ENCODE measurements at places on chromosomes 1 and 21. TPM values are rescaled to one million over a fixed set of nuclear protein-coding genes. Genes with fewer than 3 reads are reported as not detected.

The OTUD3 gene
- total RNA-seq: 2.6 TPM

The OR2T29 gene
- total RNA-seq: not detected

The PLA2G2F gene
- not detected for total RNA-seq

The ILDR2 gene
- 0.12 TPM for total RNA-seq

The OR2T11 gene
- total RNA-seq: not detected

Measured in A549 treated with CORT108297 at 1 μM for 4 hours (cell line).